Fibroblast of skin of right quadriceps (primary cell): ENCODE measurements at places on chromosomes 5 and 9.
A peak's percentile ranks its signal among the peaks of the same experiment; 100 is the strongest.

- peak; percentile 97 for DNase-seq
Measured at GRCh38 chr9:79256691-79257213, 315.0 kb upstream of the TLE4 start.

GRCh38 chr5:55668356-55668755, 43.8 kb downstream of the SLC38A9 start:
- peak; percentile 87 for DNase-seq

- DNase-seq, result no peak
Measured at GRCh38 chr5:117741655-117742206, 1167.1 kb upstream of the SEMA6A start.

GRCh38 chr5:142544071-142544753, 141.7 kb downstream of the FGF1 start:
- peak; percentile 48 for DNase-seq

- peak; percentile 82 for DNase-seq
Measured at GRCh38 chr5:37787742-37788141, 52.1 kb downstream of the GDNF start.

GRCh38 chr9:86591472-86591871, 237.3 kb upstream of the TUT7 start:
- peak; percentile 36 for DNase-seq

DNA sequence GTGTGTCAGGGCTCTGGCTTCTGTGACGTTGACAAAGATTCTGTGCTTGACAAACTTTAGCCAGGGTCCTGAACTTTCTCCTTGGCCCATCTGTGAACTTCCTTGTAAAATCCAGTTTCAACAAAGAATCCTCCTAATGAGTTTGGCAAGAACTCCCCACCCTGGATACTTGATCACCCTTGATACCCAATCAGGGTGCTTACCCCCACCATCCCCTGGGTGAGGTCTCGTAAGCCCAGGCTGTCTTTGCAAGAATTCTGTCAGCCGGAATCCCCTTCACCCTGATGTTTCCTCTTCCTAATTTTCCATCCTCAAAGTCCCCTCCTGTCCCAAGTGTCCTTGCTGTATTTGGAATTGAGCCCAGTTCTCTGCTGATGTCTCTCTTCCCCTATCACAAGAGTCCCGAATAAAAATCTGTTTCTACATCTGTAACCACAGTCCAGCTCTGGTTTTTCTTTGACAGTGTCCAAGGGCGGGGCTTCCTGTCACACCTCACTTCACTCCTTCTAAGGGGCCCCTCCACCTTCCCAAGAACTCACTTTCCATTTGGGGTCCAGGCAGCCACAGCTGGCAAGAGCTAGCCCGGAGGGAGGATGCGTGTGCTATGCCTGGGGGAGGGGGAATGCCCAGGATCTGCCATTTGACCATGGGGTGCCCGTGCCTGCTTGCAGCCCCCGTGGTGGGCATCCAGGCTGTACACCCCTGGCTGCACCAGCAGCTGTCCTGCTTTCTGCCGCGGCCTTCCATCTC, 2.7 kb upstream of the CARD19 start:
- DNase-seq, result no peak
